Ecto neural progenitor cell (in vitro differentiated cells): ENCODE measurements at places on chromosomes 3 and 15.

- no peak for DNase-seq
These were observed 92.1 kb upstream of the GADL1 start for GRCh38 chr3:30986551-30986950.

DNA sequence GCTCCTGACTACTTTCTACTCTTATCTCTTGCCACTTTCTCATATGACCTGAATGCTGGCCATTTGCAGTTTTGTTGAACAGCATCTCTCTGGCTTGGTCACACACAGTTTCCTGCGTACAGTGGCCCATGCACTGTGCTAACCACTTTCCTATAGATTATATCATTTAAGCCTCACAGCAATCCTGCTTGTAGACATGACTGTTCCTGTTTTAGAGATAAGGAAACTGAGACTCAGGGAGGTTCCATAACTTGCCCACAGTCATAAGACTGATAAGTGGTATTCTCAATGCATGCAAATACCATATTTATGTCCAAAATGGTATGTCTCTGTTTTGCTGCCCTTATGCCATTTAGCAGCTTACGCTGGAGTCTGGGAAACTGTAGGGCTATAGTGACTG, 229.5 kb downstream of the NR1D2 start:
- DNase-seq, result no peak

- no peak for DNase-seq
These were observed 460.5 kb downstream of the ZNF385D start for GRCh38 chr3:21290557-21290956.

DNA sequence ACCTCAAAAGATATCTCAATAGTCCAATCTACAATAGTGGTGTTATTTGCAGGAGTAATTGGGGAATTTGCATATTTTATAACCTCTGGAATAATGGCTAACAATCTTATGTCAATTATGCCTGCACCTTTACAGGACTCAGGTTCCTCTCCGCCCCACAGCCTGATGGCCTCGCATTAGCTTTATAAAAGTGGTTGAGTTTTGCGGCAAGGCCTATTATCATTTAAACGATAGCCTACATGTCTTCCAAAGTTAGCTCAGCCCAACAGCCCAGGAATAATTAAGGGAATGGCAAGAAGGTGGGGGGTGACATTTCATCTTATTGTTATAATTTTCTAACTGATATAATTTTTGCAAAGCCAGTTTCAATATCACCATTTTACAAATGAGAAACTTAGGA, 97.3 kb downstream of the RTP4 start:
- DNase-seq, result no peak

GRCh38 chr15:69951256-69951897, 146.3 kb downstream of the TLE3 start:
- DNase-seq, result no peak

DNA sequence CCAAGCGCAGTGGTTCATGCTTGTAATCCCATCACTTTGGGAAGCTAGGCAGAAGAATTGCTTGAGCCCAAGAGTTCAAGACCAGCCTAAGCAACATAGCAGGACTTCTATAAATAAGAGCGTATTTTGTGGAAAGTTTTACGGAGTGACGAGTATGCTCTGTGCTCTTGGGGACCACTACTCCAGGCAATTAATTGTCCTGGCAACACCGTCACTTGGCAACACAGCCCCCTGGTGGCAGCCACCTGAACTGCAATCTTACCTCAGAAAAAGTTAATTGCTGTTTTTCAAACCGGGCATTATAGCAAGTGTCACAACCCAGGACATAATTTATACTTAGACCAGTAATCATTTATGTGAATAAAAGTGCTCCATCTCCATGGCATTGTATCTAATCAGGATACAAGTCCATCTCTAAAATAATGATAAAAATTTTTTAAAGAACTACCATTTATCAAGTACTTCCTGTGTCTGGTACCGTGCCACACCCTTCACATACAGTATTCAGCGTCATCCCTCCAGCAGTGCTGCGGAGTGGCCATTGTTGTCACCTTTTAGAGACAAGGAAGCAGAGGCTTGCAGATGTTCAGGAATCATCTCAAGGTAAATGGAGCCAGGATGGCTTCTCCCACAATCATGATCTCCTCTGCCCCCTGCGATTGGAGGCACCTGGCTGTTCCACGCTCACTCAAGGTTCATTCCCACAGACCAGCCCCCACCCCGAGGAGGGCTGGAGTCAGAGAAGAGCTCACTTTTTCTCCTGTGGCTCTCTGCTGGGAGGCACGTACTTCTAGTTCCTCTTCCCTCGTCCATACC, 34.5 kb downstream of the PLA2G4D start:
- DNase-seq, result peak; percentile 78

DNA sequence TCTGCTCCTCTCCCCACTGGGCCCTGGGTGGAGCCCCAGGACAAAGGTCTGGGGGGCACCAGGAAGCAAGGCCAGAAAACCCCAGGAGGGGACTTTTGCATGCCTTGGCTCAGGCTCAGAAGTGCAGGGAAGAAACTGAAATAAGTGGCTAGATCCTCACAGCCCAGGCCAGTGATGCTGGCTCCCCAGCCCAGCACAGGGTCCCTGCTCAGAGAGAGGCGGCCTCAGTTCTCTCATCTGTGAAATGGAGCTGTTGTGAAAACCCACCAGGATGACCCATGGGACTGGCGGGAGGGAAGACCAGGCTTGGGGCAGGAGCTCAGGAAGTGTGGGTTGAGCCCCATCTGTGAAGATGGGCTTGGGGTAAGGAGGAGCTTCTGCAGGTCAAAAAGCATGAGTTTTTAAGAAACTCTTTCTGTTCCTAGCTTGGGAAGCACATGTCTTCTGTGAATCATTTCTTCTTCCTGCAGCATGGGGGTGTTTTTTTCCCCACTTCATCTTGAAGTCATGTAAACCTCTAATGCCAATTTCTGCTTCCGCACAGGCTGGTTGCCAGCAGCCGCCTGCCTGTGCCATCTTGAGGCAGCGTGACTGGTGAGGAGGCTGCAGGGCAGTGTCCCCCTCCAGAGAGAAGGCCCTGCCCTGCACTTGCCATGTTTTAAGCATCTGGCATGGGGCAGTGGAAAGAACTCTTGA, 118.6 kb downstream of the SMAD6 start:
- DNase-seq, result no peak

- DNase-seq, result no peak
These were observed 564.9 kb upstream of the ZNF385D start for GRCh38 chr3:22315925-22316324.

- no peak for DNase-seq
These were observed 34.0 kb upstream of the ZNF639 start for GRCh38 chr3:179288845-179289244.

DNA sequence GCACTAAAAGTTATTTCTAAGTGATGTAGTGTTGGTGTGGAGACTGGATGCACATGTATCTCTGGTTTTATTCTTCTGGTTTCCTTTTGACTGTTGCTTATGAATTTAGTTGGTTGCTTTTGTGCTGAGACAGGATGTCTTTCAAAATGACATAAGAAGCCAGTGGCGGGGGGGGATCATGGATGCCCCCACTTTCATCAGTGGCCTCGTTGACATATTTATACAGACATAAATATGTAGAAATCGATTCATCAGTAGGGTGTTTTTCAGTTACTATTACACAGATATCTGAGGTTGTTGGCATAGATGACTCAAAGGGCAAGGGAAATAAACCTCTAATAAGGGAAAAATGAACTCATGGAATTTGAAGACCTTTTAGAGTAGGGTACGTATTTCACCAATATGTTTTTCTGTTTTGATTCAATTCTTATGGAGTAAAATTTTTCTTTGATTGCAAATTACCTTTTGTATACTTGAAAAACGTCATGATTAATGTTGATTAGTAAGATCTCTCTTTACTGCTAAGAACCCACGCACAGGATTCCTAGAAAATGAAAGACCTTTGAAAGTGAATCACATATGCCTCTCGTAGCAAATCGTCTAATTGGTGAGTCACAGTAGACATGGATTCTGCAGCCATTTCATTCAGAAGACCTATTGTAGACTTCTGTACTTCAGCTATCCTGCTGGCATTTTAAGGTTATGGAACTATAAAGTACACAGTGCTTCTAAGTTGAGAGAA, 97.4 kb upstream of the RBMS3 start:
- no peak for DNase-seq

GRCh38 chr3:138203938-138204337, 16.8 kb downstream of the ARMC8 start:
- DNase-seq, result no peak

DNA sequence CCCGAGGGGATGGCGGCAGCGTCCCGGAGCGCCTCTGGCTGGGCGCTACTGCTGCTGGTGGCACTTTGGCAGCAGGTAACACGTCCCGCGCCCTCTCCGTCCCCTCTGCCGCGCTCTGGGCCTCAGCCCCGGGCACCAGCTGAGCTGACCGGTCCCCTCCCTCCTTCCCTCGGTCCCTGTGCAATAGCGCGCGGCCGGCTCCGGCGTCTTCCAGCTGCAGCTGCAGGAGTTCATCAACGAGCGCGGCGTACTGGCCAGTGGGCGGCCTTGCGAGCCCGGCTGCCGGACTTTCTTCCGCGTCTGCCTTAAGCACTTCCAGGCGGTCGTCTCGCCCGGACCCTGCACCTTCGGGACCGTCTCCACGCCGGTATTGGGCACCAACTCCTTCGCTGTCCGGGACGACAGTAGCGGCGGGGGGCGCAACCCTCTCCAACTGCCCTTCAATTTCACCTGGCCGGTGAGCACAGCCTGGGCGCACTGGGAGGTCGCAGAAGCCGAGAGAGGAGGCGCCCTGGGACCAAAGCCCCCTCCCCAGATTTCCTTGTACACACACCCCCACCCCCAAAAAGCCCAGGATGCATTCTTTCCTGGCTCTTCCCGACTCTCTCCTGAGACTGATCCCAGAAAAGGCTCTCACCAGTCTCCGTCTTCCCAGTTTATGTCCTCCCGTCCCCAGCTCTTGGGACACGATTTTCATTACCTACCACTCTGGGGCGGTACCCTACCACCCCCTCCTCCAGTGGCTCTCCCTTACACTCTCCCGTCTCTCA, 705 bp downstream of the DLL4 start:
- peak; percentile 86 for DNase-seq

GRCh38 chr15:83734487-83734886, 80.6 kb downstream of the ADAMTSL3 start:
- DNase-seq, result no peak

GRCh38 chr3:22907161-22907780, 295.9 kb upstream of the UBE2E2 start:
- no peak for DNase-seq

DNA sequence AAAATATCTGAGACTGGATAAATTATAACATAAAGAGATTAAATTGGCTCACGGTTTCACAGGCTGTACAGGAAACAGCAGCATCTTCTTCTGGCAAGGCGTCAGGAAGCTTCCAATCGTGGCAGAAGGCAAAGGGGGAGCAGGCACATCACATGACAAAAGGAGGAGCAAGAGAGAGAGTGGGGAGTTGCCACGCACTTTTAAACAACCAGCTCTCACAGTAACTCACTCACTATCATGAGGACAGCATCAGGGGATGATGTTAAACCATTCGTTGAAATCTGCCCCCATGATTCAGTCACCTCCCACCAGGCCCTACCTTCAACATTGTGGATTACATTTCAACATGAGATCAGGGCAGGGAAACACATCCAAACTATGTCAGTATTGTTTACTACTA, 114.5 kb upstream of the SPATA16 start:
- no peak for DNase-seq

GRCh38 chr15:67176195-67176971, 78.1 kb downstream of the AAGAB start:
- DNase-seq, result no peak

DNA sequence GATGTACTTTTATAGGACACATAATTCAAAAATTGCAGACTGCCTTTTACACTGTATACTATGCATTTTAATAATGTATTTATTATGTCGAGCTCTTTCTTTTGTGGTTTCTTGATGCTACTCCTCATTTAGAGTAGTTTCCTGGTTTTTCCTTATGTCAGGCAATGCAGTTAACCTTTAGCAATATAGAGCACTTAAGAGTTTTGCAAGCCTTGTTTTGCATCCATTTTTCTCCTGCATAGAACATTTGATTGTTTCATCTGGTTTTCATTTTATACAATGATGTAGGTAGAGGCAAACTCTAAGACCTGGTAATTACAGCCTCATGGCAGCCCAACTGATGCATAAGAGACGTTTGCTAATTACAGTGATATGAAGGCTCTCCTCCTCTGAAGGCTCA, 86.3 kb downstream of the PDZRN3 start:
- DNase-seq, result no peak

GRCh38 chr3:67704322-67704721, 49.9 kb upstream of the SUCLG2 start:
- no peak for DNase-seq

DNA sequence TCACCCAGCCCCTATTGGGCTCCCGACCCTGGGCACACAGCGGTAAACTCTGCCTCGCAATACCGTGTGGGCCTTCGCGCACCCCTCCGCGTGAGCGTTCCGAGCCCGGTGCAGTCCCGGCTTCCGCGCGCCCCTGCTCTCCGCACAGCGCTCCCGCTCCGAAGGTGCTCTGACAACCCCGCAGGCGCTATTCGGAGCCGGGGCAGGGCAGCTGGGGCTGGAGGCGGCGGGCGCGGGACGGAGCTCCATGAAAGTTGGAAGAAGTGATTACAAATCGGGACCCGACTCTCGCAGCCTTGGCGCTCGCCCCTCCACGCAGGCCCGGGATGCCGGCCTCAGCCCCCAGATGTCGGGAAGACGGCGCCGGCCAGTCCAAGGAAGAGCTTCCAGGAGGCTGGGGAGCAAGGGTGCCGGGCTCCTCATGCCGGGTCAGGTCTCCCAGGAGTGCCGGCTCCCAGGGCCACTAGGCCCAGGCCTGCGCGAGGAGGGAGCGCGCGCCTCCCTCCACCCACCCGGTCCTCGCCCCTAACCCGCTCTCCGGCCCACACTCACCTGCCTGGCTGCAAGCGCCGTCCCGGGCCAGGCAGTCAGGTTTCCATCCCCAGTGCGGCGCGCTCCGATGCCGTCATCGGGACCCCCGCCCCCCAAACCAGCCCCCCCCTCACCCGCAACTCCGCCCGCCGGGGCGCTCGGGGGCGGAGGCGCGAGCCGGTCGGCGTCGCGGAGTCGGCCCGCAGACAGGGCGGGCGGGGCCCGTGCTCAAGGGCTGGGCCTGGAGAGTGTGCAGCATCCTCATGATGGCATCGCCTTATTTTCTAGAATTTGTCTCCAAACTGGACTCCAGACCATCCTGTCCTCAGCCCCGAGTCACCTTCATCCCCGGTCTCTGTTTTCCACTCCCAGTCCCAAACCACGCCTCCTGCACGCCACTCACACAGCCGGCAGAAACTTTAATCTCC, at the start of gene KIF7:
TSS of gene KIF7 (minus strand) at position 621 of the 959 bp plus-strand sequence. CDS start 2,537 bp downstream, outside the sequence.
- peak; percentile 90 for DNase-seq

DNA sequence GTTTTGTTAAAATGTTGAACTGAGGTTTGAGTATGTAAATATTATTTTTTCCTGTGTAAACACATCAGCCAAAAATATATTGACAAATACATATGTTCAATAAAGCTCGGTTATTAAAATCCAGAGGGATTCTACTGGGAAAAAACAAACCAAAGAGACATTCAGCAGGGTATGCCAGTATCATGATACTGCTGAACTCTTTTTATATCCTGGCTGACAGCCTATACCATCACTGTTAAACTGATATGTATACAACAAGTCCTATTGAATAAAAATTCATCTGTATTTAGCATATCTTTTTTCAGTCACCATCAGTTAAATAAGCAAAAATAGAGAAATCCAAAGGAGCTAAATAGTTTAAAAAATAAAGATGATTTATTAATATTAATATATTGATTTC, 71.6 kb upstream of the NEO1 start:
- no peak for DNase-seq

GRCh38 chr3:61371123-61371522, 119.9 kb upstream of the FHIT start:
- no peak for DNase-seq
